ENCODE measurements at places on chromosomes 5 and 9.

DNA sequence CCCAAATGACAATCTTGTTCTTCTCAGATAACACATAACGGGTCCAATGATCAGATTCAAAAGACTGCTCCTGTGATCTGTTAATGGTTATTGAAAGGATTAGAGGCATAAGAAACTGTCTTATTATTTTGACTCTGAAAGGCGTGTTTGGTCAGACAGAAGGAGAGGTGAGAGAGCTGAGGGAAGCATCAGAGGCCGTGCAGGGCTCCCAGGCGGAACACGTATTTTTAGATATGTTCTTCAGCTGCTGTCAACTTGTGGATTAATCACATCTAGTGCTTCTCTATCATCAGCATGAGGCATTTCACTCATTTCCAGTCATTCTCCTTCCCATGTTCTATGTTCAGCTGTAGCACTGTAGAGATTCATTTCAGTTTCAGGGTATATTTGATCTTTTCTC, 199.8 kb downstream of the MAPKAP1 start:
- no peak for DNase-seq

DNA sequence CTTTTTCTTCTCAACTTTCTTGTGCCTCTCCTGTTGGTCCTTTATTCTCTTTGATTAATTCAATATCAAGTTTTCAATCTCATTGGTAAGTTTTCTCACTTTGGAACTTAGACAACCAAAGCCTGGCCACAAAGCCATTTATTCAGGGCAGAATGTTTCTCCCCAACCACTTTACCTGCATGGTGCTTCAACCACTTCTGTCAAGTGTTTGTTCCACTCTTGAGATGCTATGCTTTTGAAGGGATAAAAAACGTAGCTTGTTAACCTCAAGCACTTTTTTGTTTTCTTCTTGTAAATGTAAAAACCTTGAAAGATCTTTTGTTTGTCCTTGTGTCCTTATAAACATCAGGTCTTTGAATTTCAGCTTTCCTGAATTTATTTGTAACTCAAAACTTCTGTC, 966.7 kb downstream of the MAT2B start:
- DNase-seq: no peak

DNA sequence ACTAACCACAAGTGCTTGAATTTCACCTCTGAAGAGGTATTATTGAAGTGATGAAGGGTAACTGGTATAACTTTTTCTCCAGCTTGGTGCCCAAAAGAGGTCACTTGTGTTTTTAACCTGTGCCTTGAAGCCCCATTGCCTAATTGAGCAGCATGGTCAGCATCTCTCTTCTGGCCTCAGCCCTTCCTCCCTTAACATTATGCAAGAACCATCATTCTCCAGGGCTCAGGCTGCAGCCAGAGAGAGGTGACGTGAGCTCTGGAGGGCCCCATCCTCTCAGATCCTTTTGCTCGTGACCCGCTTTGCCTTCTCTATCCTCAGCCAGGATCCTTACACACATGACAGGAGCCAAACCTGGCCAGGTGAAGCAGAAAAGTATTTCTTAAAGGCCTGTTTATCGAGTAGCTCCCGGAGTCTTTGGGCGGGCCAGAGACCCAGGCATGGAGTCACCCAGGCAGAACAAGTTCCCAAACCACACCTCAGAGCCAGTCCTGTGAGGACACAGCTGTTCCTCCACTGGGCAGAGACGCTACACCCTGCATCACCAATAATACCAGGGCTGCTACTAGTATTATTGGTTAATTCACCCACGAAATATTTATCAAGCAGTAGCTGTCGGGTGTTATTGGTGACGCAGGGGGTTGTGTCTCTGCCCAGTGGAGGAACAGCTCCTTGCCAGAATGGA, 29.6 kb upstream of the BOD1 start:
- no peak for DNase-seq

- DNase-seq: no peak
Measured at GRCh38 chr5:143220748-143221251, 182.7 kb downstream of the NR3C1 start.

DNA sequence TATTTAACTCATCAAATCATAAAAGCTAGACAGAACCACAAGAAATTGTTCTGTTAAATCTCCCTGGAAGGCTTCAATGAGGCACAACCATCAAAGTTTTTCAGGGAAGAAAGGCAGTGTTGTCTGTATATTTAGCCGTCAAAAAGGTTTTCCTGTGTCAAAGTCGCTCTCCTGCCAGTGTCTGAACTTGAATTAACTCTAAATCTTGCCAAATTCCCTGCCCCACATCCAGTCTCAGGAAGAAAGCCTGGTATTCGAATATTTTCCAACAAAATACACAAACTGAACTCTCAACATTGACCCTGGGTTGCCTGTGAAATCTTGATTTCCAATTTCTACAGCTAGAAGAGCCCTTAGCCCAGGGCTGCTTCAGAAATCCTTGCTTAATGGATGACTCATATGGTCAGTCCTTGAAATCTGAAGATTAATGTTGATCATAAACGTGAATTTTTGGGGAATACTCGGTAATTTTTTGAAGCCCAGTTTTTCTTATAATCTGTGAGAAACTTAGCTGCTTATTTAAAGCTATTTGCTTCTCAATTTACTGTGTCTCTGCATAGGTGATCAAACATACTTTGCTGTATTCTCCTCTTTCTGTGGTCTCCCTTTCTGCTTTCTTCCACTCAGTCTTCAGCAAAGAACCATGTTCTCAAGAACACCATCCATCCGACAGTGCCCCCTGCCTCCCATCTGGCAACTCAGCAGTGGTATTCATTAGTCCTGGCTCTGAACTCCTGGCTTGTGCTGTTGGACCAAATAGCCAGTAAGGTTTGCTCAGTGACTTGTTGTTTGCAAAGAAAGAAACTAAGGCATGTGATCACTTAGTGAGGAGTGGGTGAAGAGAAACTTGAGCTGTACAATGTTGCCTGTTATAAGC, 58.9 kb downstream of the NREP start:
- no peak for DNase-seq

DNA sequence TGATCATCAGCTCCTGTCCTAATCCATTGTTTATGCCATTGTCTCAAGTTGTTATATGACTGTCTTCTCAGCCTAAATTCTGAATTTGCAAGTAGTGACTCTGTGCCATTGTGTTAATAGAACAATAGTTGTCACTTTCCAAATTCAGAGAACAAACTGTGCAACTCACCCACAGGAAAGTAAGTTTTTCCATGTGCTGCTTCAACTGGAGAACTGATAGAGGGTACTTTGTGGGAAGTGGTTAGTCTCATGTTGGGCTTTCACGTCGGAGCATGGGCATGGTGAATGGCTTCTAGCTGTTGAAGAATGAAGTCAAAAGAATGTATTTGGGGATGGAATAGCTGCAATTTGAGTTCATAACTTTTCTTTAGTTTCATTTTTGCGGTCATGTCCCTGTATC, 146.0 kb downstream of the CD180 start:
- no peak for DNase-seq

- DNase-seq: no peak
Measured at GRCh38 chr9:137439158-137439714, 1.9 kb downstream of the ENTPD8 start.

DNA sequence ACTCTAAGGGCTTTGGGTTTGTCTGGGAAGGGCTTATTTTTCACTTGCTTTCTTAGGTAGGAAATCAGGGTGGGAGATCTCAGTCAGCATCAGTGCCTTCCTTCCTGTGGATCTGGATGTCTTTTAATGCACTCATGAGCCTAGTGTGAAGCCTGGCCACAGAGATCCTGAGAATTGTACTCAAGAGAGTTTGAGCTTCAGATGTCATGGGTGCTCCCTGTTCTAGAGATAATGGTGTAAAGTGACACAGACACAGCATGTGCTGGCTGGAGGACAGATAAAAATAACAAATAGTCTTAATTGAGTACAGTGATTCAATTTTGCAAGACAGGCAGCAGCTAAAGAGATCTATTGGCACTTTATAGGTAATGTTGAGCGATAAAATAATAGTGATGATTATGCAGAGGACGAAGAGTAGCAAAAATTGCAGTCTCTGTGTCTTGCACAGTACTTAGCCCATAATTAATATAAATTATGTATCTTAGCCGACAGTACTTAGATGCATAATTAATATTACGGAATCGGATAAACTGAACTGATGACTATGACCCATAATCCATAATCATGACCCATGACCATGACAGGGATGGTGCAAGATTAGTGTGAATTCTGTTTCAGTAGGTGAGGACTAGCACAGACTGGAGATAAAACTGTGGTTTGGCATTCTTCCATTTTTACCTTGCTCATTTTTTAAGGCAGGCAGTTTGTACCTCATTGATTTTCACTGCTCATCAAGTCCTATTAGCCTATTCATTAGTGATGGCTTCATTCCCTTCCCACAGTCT, 408.7 kb upstream of the PIK3R1 start:
- DNase-seq: no peak

- no peak for DNase-seq
Measured at GRCh38 chr5:65539827-65540226, 23.1 kb downstream of the CENPK start.

- DNase-seq: no peak
Measured at GRCh38 chr5:29379619-29380018, 1813.9 kb upstream of the CDH6 start.

GRCh38 chr5:53406630-53407316, 73.7 kb upstream of the FST start:
- no peak for DNase-seq

GRCh38 chr5:139385061-139386049, 2.3 kb upstream of the SLC23A1 start:
- no peak for DNase-seq

DNA sequence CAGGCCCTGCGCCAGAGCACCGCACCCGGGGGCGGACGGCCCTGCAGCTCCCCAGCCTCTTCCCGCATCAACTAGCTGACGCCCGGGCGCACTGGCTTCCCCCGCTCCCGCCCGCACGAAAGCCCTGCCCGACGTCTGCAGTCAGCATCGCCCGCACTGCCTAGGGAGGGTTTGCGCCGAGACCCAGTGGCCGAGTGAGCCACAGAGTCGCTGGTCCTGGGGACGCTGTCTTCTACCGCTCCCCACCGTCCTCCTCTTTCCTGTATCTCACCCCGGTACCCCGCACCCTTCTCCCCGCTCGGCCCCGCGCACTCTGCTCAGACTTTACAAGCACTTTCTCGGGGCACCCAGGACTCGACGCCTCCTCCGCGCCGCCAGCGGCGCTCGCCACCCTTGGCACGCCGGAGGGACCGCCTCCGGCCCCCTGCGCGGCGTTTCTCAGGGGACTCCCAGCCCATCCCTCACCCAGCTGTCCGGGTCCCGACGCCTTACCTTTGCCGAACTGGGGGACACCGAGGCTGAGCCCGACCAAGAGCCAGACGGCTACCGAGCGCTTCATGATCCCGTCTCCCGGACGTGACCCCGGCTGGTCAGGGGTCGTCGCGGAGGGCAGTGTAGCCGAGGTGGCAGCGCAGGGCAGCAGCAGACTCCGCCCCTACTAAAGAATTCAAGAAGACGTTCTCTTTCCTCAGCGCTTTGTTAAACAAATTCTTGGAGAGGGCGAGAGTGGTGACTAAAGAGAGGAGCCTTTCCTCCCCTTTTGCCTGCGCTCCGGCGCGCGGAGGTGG, 670 bp downstream of the EDIL3 start:
- DNase-seq: no peak

GRCh38 chr9:100724886-100725285, 147.0 kb downstream of the CAVIN4 start:
- DNase-seq: no peak

DNA sequence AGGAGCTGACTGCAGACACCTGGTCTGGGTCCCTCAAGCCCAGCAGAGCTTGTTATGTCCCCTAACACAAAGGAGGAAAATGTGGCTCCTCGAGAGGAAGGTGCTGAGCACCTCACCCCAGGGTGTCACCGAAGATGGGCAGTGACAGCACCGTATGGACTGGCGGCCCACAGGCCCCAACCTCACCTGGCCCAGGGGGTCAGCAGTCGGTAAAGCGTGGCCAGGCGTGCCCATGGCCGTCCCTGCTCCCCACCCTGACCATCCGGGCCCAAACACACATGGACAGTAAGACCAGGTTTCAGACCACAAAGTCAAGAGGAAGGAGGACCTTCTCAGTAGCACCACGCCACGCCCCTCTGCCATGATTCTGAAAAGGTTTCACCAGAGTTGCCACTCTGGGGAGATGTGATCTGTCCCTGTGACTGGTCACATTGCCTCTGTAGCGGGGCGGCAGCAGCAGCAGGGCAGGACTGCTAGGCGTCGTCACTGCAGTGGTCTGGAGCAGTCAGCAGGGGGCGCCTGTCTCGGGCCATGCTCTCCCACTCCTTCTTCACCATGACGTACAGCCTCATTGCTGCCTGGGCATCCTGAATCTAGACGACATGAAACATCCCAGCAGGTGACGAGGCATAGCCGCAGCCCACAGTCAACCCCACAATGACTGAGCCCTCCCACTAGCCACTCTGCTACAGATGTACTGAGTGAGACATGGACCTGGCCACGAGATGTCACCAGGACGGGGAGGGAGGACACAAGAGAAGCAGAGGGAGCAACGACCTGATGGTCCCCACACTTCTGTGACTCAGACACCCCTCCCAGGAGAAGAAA, 11.1 kb downstream of the REXO4 start:
- peak; percentile 55 for DNase-seq

GRCh38 chr5:142360607-142361120, 35.8 kb upstream of the SPRY4 start:
- DNase-seq: no peak

- DNase-seq: no peak
Measured at GRCh38 chr9:117678871-117679270, 25.3 kb upstream of the TLR4 start.

DNA sequence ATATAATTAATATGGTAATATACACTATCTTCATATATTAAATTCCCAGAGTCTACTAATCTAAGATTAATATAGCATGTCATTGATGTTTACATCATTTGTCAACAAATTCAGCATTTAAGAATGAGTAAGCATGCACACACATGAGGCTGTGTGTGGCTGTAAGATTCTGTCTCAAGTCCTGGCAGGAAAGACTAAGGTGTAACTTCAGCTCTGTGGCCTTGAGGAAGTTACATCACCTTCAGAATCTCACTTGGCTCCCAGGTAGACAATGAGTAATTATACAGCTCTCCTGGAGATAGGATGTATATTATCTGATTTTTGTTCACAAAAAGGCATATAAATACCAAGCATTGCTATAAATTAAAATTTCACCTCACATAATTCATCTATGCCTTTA, 119.4 kb upstream of the IQGAP2 start:
- no peak for DNase-seq

DNA sequence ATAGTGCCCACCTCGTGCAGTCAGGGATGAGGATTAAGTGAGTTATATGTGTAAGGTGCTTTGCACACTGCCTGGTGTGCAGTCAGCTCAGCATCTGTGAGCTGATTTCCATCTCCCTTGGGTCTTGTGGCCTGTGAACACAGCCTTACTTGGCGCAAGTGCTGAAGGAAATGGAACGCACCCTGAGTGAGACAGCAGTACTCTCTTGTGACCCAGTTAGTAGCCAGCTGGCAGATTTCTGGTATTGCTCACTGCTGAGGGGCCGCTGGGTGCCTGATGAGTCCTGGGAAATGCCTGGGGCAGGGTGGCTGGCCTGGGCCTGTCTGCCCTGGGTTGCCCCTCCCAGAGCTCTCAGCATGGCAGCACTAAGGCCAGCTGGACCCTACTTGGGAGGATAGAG, 90.9 kb upstream of the BOD1 start:
- DNase-seq: no peak
